ENCODE measurements at places on chromosomes 16 and 17. TPM values are rescaled to one million over a fixed set of nuclear protein-coding genes. Genes with fewer than 3 reads are reported as not detected.

- H3K36me3 ChIP-seq: no peaks in the 10 kb centered on the region
- no peak for DNase-seq
- no peak overlapping the region for H3K27ac ChIP-seq
- no peak overlapping the region for H3K4me3 ChIP-seq
- H3K27me3 ChIP-seq: no peaks in the 10 kb centered on the region
Observed at GRCh38 chr16:86865851-86866662, 287.7 kb downstream of the FOXL1 start.

GRCh38 chr17:49344914-49345313 is 17.1 kb downstream of the ZNF652 start:
- peaks cover 63% of the 10 kb centered on the region for H3K4me1 ChIP-seq
- H3K27me3 ChIP-seq: no peaks in the 10 kb centered on the region
- H3K27ac ChIP-seq: no peak overlapping the region
- no peaks in the 10 kb centered on the region for H3K36me3 ChIP-seq
- H3K4me3 ChIP-seq: no peak overlapping the region

GRCh38 chr17:40935624-40936023 is 1.8 kb downstream of the KRT23 start:
- no peaks in the 10 kb centered on the region for H3K36me3 ChIP-seq
- DNase-seq: no peak
- H3K4me1 ChIP-seq: no peaks in the 10 kb centered on the region
- no peak overlapping the region for H3K27ac ChIP-seq

- peak; percentile 60 for DNase-seq
- peak overlapping the region; percentile 45 for H3K27ac ChIP-seq
- no peaks in the 10 kb centered on the region for H3K36me3 ChIP-seq
- H3K27me3 ChIP-seq: no peaks in the 10 kb centered on the region
- peak overlapping the region; percentile 45 for H3K4me3 ChIP-seq
Observed at GRCh38 chr17:37490022-37490587, 414 bp downstream of the DUSP14 start.

DNA sequence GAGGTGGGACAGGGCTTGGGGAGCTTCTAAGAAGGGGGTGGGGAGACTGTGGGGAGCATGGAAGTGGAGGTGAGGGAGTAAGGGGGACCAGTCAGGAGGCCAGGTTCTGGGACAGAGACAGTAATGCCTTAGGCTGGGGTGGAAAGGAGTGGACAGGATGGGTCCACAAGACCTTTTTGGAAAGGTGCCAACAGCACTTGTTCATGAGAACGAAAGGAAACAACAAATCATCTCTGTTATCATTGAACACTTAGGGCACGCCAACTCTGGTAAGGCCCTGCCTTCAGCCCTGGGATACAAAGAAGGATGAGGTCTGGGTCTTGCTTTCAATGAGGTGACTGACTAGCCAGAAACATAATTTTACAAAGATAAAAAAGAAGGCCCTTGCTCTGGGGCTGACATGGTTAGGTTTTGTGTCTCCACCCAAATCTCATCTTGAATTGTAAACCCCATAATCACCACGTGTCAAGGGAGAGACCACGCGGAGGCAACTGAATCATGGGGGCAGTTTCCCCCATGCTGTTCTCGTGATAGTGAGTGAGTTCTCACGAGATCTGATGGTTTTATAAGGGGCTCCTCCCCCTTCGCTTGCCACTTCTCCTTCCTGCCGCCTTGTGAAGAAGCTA is 113.8 kb downstream of the SLC39A11 start:
- no peak overlapping the region for H3K27ac ChIP-seq
- H3K36me3 ChIP-seq: no peaks in the 10 kb centered on the region
- H3K4me3 ChIP-seq: no peak overlapping the region

GRCh38 chr17:32283745-32284201 is 18.1 kb downstream of the RHBDL3 start:
- no peaks in the 10 kb centered on the region for H3K4me1 ChIP-seq
- no peak overlapping the region for H3K27ac ChIP-seq
- H3K36me3 ChIP-seq: no peaks in the 10 kb centered on the region
- no peaks in the 10 kb centered on the region for H3K27me3 ChIP-seq
- no peak for DNase-seq
- H3K4me3 ChIP-seq: no peak overlapping the region

DNA sequence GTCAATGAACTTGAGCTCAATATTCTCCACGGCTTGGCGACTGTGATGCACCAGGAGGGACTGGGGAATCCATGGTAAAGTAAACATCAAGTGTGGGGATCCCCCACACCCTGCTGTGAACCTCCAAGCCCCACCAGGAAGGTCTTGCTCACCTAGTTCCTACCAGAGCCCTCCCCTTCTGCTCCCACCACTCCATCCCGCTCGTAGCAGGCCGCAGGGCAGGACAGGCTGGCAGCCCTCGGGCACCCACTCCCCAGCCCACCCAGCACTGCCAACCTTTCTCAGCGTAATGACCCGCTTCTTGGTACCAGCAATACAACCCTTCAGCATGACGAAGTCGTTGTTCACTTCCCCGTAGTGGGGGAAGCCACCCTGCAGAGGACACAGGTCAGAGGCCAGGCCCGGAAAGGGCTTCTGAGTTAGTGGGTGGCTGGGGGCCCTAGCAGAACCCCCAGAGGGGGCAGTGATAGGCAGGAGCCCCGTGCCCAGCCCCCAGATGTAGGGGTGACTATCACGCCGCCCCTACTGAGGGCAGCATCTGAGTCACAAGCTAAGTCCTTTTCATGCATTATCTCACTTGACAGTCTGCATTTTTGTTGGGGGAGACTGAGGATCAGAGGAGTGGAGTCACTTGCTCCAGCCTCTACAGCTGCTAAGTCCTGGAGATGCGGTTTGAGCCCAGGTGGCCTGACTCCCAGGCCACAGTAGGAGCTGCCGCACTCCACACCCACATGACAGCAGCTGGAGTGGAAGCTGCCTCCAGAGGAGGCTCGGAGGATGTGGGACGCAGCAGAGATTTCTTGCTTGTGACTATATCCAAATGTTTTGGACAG is 2.8 kb upstream of the MSRB1 start:
- no peak overlapping the region for H3K4me3 ChIP-seq
- no peak overlapping the region for H3K27ac ChIP-seq
- peaks cover 16% of the 10 kb centered on the region for H3K4me1 ChIP-seq
- no peak for DNase-seq

GRCh38 chr17:58378733-58379510 is 26.9 kb upstream of the SUPT4H1 start:
- DNase-seq: no peak
- no peak overlapping the region for H3K27ac ChIP-seq
- peaks cover 53% of the 10 kb centered on the region for H3K4me1 ChIP-seq
- H3K36me3 ChIP-seq: no peaks in the 10 kb centered on the region

DNA sequence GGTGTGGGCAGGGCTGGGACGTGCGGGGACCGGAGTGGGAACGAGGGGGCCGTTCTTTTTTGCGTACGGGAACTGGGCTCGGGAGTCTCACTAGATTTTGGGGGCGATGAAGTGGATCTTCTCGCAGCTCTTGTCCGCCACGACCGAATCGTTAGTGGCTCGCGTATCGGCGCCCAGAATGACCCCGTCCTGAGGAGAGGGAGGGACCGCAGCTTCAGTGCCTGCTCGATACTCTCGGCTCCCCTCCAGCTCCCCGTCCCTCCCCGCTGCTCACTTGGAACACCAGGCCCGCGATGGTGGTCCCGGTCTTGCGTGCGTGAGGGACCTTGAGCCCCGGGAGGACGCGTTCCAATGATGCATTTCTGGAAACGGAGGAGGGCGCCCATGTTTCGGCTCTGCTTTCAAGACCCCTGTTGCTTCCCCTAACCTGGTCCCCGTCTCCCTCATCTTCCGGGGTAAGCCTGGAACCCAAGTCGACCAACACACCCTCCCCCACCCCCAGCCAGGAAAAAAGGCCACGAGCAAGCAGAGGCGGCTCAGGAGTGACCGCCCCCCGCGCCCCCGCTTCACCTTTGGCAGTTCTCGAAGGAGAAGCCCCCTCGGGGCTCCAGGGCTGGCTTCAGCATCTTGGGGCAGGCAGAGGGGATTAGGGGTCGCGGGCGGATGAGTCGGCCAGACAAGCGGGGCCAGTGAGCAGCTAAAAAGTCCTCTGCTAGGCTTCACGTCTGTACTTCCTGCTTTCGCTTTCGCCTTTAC is at the start of gene PSMB10:
TSS of gene PSMB10 (minus strand) at position 727 of the 756 bp plus-strand sequence. CDS start at position 626, 101 bp downstream.
- peak within 1 kb of the TSS; percentile 87 for H3K27ac ChIP-seq
- peaks cover 43% of the 10 kb centered on the region for H3K4me1 ChIP-seq
- peak within 1 kb of the TSS; percentile 97 for H3K4me3 ChIP-seq
- DNase-seq: no peak

GRCh38 chr17:64574646-64575045 is 67.9 kb downstream of the CEP95 start:
- DNase-seq: no peak
- H3K27me3 ChIP-seq: no peaks in the 10 kb centered on the region
- H3K4me3 ChIP-seq: no peak overlapping the region
- no peak overlapping the region for H3K27ac ChIP-seq
- H3K4me1 ChIP-seq: peaks cover 6% of the 10 kb centered on the region
- peaks cover 18% of the 10 kb centered on the region for H3K36me3 ChIP-seq

- peaks cover 30% of the 10 kb centered on the region for H3K4me1 ChIP-seq
- peak overlapping the region; percentile 31 for H3K27ac ChIP-seq
- no peak for DNase-seq
- H3K4me3 ChIP-seq: no peak overlapping the region
Observed at GRCh38 chr17:39014044-39014794, 47.0 kb upstream of the FBXO47 start.

DNA sequence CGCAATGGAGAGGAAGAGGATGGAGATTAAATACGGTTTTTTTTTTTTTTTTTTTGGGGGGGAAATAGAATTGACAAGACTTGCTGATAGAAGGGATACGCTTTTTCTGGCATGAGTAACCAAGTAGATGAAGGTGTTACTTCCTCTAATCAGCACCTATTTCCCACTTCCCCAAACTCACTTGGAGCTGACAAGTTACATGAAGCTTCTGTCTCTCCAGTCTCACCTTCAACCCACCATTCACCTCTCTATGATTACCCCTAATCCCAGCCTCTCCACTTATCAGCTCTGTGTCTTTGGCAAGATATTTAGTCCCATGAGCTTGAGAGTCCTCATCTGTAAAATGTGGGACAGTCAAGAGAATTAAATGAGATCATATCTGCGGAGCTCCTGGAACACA is 185.9 kb upstream of the HS3ST3A1 start:
- no peak overlapping the region for H3K27ac ChIP-seq
- no peaks in the 10 kb centered on the region for H3K36me3 ChIP-seq
- H3K27me3 ChIP-seq: no peaks in the 10 kb centered on the region
- no peaks in the 10 kb centered on the region for H3K4me1 ChIP-seq

DNA sequence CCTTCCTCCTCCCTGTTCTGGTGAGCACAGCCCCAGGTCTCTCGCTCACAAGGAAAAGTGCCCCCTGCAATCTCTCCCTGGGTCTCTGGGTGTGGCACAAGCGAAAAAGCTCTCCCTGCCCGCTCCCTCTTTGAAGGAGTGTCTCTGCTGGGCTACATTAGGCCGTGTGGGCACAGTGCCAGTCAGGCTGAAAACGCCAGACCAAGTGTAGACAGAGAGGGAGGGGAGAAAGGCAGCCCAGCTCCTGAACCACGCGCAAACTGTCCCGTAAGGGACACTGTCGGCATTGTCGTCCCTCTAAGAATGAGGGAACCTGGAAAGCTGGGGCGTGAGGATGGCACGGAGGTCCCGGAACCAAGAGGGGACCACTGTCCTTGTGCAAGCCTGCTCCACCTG is 3.9 kb downstream of the SMIM5 start:
- no peaks in the 10 kb centered on the region for H3K27me3 ChIP-seq
- no peak overlapping the region for H3K27ac ChIP-seq
- no peaks in the 10 kb centered on the region for H3K36me3 ChIP-seq
- no peak for DNase-seq
- peaks cover 14% of the 10 kb centered on the region for H3K4me1 ChIP-seq

GRCh38 chr17:33292981-33293867 is at the start of gene ASIC2:
TSS of gene ASIC2 (minus strand) at chr17:33293295.
- H3K36me3 ChIP-seq: no peaks in the 10 kb centered on the region
- DNase-seq: no peak
- peaks cover 7% of the 10 kb centered on the region for H3K27me3 ChIP-seq
- H3K4me3 ChIP-seq: no peak within 1 kb of the TSS
- H3K4me1 ChIP-seq: no peaks in the 10 kb centered on the region
- H3K27ac ChIP-seq: no peak within 1 kb of the TSS

DNA sequence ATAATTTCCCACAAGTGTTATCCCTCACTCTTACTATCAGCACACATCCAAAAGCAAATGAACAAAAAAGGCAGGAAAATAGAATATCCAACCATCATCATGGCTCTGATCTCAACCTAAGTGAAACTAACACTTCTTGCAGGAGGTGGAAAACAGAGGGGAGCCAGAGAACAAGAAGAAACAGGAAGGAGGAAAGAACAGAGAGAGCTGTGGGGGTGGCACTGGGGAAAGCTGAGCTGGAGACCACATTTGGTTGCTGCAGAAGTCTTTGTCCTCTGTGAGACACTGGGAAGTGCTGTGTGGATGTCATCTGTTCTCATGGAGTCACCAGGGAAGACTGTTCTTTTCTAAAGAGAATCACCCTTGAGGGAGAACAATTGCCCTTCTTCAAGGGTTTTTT is 34.7 kb downstream of the GRB7 start:
- DNase-seq: no peak
- H3K36me3 ChIP-seq: no peaks in the 10 kb centered on the region
- H3K4me3 ChIP-seq: peak overlapping the region; percentile 26

GRCh38 chr17:11240041-11240840 is 772 bp upstream of the SHISA6 start:
- no peaks in the 10 kb centered on the region for H3K27me3 ChIP-seq
- H3K36me3 ChIP-seq: no peaks in the 10 kb centered on the region
- H3K4me3 ChIP-seq: no peak overlapping the region
- H3K27ac ChIP-seq: no peak overlapping the region
- DNase-seq: no peak

GRCh38 chr16:79598348-79599181 is 2.0 kb downstream of the MAF start:
- H3K36me3 ChIP-seq: no peaks in the 10 kb centered on the region
- peak overlapping the region; percentile 66 for H3K27ac ChIP-seq
- DNase-seq: peak; percentile 50
- peak overlapping the region; percentile 71 for H3K4me3 ChIP-seq

DNA sequence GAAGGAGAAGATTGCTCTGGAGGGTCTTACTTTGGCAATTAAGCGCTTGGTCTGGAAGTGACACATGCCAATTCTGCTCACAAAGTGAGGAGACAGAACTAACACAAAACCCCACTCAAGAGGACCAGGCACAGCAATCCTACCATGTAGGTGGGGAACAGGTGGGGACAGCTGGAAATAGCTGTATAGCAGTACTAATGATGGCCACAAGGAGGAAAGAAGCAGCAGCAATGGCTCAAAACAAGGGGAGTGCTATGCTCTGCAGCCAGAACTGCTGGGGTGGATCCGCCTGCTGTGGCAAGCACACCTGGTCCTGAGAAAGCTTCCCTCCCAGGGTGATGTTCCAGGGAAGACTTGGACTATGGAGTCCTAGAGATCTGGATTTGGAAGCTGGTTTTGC is 17.0 kb upstream of the TMEM132E start:
- no peak for DNase-seq
- H3K36me3 ChIP-seq: no peaks in the 10 kb centered on the region
- no peaks in the 10 kb centered on the region for H3K4me1 ChIP-seq
- peaks cover 8% of the 10 kb centered on the region for H3K27me3 ChIP-seq
- H3K27ac ChIP-seq: no peak overlapping the region

BAIAP3 gene
- total RNA-seq: 7.5 TPM

LITAFD gene
- not detected for total RNA-seq

CHST5 gene
- total RNA-seq: not detected

TBX6 gene
- 0.83 TPM for total RNA-seq

GP1BA gene
- total RNA-seq: not detected

HOXB2 gene
- 18.3 TPM for total RNA-seq

MT1G gene
- 41.0 TPM for total RNA-seq

NPIPB6 gene
- total RNA-seq: not detected

Measured in CD8-positive, alpha-beta memory T cell (primary cell).